Stimulated activated CD8-positive, alpha-beta memory T cell treated with anti-CD3 and anti-CD28 coated beads, Interleukin-7, amount 100 ng/mL, for 1 hour (primary cell): ENCODE measurements at places on chromosomes 13 and 19.

GRCh38 chr13:106090001-106090400, 445.5 kb downstream of the EFNB2 start:
- DNase-seq: no peak

- no peak for DNase-seq
These were observed 1.7 kb downstream of the UBE2M start for GRCh38 chr19:58556622-58557220.

DNA sequence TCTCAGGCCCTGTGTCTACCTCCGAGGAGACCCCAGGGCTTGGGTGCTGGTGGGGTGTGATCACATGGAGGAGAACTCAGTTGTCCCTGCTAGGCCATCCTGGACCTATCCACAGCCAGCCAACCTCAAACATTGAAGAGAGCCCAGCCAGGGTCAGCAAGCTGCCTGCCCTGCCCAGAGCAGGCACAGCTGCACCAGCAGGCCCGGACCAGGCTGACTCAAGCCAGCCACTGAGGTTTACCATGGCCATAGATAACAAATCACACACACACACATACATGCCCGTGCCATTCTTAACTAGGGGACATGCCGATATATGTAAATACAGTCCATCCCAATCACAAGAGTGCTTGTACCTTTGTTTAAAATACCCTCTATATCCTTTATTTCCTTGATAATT, 8.1 kb downstream of the ARHGEF7 start:
- DNase-seq: no peak

- DNase-seq: no peak
These were observed 32.8 kb downstream of the ELL start for GRCh38 chr19:18488838-18489626.

DNA sequence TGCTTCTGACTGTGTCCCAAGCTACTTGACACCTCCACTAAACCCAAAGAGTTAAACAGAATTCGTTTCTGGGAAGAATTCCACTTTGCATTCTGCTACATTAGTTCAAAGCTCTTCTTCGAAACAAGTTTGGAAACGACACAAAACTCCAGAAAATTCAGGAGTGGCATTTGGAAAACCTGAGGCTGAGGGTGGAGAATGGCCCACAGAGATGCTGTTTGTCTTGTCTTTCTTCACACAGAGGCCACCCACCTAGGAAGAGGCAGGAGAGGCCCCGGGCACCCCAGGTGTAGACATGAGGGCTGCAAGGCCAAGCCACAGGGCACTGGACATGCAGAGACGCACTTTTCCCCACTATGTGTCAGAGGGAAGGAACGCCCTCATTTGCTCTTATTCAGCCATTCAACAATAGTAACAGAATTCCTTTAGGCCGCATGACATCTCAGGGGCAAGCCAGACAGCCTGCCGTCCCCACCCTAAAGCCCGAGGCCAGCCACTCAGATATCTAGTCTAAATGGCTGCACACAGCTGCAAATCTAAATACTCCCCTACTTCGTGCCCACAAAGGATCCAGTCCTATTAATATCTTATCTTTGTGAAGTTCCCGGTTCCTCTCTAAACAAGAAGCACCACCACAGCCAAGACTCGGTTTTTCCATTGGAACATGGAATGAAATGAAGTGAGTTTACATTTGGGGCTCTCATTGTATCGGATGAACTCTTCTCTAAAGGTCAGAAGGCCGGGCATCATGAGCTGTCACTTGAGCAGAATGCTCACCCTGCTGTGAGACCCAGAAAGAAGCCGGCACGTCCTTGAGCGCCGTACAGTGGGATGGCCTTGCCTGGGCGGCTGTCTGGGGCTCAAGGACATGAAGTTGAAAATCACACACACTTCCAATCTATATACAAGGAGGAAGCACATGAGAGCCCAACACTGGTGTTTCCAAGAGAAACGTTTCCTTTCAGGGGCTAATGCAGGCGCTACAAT, 19.8 kb downstream of the COL4A1 start:
- DNase-seq: no peak

DNA sequence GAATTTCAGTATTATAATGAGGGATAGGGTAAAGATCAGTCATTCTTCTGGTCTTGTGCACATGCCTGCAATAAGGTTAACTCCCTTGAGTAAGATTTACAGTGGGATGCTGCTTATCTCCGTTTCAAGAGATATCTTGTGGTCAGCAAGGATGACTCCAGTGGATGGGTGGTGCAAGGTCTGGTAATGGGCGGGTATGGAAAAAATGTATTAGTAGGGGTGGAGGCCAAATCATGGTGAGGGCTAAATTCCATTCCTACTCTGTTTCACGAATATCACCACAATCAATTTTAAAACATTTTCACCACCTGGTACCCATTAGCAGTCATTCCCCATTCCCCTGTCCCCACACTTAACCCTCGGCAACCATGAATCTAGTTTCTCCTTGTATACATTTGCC, 40.6 kb downstream of the CCDC122 start:
- no peak for DNase-seq

- no peak for DNase-seq
These were observed 5.2 kb downstream of the HSH2D start for GRCh38 chr19:16148443-16149229.

GRCh38 chr19:7883105-7883504, 5.2 kb upstream of the LRRC8E start:
- DNase-seq: no peak

DNA sequence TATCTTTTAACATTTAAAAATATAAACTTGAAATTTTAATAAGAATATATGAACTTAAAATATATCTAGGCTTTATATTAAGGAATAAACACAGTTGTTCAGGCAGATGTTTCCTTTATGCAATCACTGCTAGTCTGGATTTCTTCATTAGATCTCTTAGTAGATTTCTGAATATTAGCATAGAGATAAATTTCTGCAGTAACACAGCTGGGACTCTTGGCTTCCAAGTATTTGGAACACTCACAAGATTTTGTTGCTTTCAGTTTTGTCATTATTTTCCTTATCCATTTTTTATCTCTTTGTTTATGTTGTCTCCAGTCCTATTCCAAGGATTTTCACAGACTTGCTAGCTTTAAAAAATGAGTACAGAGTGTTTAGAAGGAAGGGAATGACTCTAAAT, 857.1 kb downstream of the GPC5 start:
- no peak for DNase-seq

DNA sequence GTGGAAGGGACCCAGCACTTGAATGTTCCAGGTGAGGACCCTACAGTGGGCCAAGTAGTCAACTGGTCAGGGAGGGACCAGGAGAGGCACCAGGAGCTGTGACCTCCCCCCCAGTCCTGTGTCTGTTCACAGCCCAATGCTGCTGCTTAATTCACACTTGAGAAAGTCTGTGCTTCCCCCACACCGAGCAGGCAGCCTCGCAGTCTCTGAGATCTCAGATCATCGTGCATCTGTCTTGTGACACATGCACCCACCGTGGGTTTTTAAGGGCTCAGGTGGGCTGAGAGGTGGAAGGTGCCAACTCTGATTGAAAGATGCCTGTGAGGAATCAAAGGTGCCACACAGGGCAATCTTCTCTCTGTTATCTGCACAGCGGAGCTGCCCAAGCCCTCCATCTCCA, 6.2 kb downstream of the CEACAM5 start:
- no peak for DNase-seq

GRCh38 chr19:31570718-31571117, 221.5 kb upstream of the TSHZ3 start:
- DNase-seq: no peak

DNA sequence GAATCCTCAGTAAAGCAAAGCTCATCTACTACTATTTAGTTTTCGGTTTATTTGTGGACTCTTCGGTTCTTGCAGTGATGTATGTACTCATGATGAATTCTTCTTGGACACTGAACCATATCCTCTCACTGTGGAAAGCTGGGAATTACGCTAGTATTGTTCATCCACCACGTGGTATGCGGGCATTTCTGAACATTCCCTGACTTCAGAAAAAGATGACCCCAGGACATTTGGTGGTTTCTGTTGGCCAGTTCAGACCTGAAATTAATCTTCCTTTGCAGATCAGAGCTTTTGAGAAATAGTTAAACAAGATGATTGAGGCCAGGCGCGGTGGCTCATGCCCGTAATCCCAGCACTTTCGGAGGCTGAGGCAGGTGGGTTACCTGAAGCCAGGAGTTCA, 25.3 kb upstream of the FBN3 start:
- DNase-seq: no peak

GRCh38 chr19:9791552-9792205, 23.1 kb upstream of the ZNF846 start:
- DNase-seq: peak; percentile 83

DNA sequence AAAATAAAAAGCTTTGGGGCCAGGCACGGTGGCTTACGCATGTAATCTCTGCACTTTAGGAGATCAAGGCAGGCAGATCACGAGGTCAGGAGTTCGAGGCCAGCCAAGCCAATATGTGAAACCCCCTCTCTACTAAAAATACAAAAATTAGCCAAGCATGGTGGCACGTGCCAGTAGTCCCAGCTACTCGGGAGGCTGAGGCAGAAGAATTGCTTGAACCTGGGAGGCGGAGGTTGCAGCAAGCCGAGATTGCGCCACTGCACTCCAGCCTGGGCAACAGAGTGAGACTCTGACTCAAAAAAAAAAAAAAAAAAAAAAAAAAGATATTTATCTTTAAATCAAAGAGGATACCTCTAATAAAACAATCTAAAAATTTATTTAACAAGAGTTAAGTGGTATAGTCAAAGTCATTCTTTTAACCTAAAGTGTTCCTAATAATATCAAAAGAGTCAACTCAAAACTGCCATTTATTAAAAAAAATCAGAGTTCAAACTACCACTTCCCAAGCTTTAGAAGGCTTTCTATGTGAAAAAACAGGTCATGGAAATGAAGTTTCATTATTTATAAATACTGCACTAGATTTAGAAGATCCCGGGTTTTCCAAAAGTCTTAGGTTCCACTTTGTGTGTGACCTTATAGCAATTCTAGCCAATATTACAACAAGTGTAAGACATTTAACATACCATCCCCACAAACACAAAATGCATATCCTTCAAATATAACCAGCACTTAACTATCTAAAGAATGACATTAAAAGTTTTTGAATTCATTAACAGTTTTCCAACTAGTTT, 4.4 kb downstream of the FOXO1 start:
- no peak for DNase-seq

DNA sequence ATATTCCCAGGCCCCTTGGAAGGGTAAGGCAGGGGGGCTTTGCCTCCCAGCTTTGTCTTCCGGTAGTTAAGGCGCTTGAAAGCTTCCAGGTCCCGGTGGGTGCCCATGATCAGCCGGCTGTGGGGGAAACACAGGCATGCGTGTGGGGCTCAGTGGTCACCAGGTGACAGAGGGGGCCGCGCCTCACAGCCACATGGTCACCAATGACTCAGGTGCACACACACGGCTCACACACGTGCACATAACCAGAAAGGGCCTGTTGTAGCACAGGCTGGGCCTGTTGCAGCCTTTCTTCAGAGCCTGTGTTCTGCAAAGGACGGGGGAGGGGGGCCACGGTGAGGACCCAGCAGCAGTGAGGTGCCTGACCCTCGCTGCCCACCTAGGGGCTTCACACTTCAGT, 5.9 kb downstream of the NANOS3 start:
- DNase-seq: no peak

GRCh38 chr19:2775556-2776430, 7.3 kb downstream of the SGTA start:
- DNase-seq: peak; percentile 20

- DNase-seq: no peak
These were observed 933 bp downstream of the TFPT start for GRCh38 chr19:54114340-54115108.

GRCh38 chr13:67977066-67977465, 746.9 kb upstream of the PCDH9 start:
- DNase-seq: no peak

- no peak for DNase-seq
These were observed 1.6 kb upstream of the RAP2A start for GRCh38 chr13:97432232-97432916.

- no peak for DNase-seq
These were observed 36.8 kb upstream of the POP4 start for GRCh38 chr19:29569038-29569911.

- no peak for DNase-seq
These were observed 20.9 kb downstream of the CCDC70 start for GRCh38 chr13:51882570-51883225.

- DNase-seq: no peak
These were observed 67.6 kb downstream of the COL4A2 start for GRCh38 chr13:110374431-110375370.

DNA sequence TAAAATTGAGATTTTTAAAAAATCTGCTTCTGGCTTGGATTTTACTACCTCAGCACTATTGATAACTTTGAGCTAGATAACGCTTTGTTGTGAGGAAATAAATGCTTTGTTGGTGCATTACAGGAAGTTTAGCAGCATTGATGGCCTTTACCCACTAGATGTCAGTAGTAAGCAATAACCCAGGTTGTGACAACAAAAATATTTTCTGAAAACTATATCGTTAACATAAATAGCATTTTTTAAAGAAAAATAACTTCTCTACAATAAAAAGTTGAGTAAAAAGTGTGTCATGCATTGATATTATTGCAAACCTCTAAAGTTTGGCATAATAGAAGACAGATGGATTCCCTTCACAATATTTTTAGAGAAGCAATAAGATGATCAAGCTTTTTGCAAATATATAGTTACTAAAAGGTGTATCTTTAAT, 1246.5 kb downstream of the UQCRFS1 start:
- no peak for DNase-seq

DNA sequence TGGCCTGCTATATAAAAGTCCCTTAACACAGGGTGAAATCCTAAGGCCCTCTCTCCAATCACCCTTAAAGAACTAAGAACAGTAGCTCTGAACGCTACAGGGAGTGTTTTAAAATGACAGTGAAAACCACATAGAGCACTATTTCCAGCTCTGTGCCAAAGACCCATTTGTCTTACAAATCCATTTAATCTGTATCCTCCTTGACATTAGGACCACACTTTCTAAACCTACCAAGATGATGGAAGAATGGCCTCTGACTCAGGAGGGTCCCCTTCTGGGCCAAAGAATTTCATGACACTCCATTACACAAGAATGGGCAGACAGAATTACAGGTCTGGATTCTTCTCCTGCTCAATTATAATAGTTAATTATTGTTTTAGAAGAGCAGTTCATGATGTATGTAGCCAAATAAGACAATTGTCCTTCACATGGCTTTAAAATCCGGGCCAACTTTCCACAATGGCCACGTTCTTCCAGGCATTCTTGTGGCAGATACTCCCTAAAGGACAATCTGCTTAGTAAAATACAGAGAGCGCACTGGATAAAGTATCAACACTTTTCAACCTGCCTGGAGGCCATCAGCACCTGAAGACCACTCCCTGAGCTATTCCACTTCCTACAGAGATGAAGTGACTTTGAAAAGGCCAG, 61.0 kb downstream of the STK24 start:
- no peak for DNase-seq

GRCh38 chr19:33796164-33796875, at the start of gene KCTD15:
Gene KCTD15, plus strand, starts transcription at chr19:33796870. Its CDS starts 3,585 bp downstream, at chr19:33800455.
- DNase-seq: no peak

- DNase-seq: no peak
These were observed 4.7 kb downstream of the VRK3 start for GRCh38 chr19:50020481-50020880.

DNA sequence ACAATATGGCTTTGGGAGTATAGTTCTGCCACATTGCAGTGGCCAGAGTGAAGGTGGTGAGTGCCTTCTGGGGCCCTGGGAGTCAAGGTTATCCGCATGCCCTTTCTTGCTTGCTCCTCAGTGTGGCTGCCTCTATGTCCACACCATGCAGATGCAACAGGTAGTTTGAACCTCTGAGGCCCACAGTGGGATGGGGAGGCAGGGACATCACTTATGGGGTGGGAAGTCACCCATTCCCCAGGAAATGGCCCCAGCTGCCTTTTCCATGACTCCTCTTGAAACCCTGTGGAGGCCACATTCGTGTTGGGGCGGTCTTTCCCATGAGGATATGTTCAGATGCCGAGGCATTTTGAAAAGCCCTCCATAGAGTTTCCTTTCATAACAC, 20.0 kb upstream of the ALOX5AP start:
- DNase-seq: no peak
